ENCODE measurements at places on chromosomes 4 and X.

DNA sequence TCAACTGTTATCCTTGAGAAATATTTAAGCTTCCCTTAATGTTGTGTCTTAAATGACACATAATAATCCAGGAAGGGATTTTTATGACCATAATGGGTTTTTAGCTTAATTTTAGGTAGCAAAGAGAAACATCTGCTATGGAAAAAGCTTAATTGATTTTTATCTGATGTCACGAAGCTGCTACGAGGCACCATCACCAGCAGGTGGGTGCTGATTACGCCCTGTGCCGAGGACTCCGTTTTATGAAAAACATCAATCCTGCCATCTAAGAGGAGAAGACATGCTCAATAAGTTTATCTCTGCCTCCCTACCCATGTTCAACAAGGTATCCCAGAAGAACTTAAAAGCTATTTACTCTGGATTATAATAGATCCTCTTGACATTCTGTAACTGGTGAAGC lies 280.6 kb upstream of the ZFP42 start:
- DNase-seq: no peak

- no peak for DNase-seq
These were observed 17.6 kb downstream of the NFKB1 start for GRCh38 chr4:102518703-102519131.

DNA sequence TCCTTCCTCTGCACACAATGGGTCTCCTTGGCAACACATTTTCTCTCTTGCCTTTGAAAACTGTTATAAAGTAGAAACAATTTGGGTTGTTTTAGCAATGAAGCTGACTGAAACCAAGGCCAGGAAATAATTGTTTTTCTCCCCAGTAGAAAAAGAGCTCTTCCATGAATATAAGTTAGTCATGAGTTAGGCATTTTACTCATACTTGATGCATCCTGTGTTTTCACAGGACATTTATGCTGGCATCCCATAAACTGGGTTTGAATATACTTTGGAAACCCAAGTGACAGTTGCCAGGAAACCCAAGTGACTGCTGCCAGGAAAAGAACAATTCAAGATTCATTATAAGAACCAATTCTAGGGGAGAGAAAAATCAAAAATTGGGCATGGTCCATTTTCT lies 128.6 kb upstream of the NPY2R start:
- DNase-seq: no peak

- no peak for DNase-seq
These were observed 136.5 kb downstream of the SPATA18 start for GRCh38 chr4:52187603-52188002.

DNA sequence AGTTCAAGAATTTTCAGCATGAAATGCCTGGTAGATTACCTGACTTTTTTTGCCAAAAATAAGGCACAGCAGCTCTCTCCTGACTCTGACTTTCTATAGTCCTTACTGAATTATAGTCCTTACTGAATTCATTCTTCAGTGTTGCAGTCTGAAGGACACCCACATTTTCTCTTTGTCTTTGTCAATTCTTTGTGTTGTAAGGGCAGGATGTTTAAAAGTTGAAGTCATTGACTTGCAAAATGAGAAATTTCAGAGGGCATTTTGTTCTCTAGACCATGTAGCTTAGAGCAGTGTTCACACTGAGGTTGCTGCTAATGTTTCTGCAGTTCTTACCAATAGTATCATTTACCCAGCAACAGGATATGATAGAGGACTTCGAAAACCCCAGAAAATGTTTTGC lies 168.0 kb downstream of the SOWAHB start:
- DNase-seq: no peak

DNA sequence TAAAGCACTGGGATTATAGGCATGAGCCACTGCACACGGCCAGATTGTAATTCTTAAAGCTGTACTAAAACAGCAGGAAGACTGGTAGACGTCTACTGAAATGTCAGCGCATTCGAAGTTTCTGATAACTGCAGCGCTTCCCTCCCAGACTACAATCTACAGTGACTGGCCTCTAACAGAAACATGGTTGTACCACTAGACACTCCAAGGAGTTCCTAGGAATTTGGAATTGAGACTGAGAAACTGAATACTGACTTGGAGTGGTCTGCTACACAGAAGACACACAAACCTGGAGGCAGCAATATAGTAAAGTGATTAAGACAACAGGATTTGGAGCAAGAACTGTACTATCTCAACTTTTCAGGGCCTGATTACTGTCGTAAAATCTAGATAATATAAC lies 937 bp downstream of the HELQ start:
- DNase-seq: peak; percentile 0

DNA sequence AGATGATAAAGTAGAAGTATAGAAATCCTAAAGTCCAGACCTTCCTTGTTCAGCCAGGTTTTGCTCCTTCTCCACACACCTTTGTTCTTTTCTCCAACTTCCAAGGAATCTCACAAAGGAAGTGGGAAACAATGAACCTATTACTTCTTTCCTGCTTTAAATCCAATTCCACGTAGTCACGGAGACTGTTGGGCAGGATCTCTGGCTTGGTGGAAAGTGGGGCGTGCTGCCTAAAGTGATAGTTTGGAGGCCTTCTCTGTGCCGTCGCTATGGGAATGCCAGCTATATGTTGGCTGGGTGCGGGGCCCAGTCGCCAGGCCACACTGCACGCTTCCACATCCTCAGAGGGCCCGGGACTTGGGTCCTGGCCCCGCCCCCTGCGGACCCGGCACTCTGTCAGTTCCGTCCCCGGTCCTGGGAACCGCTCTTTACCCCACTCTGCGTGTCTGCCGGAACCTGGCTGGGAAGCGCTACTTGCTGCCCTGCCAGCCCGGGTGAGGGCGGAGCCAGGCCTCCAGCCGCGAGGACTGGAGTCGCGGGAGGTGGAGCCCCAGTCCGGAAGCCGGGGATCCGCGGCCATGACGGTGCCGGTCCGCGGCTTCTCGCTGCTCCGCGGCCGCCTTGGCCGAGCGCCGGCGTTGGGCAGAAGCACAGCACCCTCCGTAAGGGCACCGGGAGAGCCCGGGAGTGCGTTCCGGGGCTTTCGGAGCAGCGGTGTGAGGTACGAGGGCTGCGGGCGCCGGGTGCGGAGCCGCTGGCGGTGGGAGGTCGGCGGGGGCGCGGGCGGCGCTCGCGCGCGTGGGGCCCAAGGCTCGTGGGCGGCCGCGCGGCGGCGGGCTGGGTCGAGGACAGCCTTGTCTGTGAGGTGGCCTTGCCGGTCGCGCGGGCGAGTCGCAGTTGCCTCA lies at the start of gene MTHFD2L:
MTHFD2L (plus strand) TSS at position 558 of the 905 bp plus-strand sequence; CDS start at position 579, 21 bp downstream.
- DNase-seq: peak; percentile 88

DNA sequence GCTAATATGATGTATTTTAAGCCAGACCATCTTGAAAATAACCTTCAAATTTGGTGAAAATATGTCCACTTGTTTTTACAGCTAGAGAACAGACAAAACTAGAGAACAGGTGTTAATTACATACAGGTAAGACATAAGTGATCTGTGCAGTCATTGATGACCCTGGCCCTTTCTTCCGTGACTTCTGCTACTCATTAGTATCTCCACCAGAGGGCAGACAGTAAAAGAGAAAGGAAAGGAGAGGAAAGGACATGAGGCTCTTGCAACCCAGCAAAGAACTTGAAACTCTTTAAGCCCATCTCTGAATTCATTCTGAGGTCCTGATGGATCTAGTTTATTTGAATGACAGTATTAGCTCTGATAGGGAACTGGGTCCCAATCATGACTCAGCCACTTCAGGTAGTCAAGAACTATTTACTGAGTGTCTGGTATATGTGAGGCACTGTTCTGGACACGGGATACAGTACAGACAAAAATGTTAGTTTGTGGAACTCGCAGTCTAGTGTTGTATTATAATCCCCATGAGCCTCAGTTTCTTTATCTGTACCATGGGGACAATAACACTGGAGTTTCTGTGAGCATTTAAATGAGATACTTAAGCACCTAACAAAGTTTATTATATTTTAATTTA lies 121.0 kb upstream of the TEX13D start:
- DNase-seq: no peak

GRCh38 chr4:127048376-127049044 lies 584.2 kb upstream of the INTU start:
- DNase-seq: no peak

GRCh38 chrX:127030016-127030748 lies 210.7 kb downstream of the PRR32 start:
- no peak for DNase-seq

DNA sequence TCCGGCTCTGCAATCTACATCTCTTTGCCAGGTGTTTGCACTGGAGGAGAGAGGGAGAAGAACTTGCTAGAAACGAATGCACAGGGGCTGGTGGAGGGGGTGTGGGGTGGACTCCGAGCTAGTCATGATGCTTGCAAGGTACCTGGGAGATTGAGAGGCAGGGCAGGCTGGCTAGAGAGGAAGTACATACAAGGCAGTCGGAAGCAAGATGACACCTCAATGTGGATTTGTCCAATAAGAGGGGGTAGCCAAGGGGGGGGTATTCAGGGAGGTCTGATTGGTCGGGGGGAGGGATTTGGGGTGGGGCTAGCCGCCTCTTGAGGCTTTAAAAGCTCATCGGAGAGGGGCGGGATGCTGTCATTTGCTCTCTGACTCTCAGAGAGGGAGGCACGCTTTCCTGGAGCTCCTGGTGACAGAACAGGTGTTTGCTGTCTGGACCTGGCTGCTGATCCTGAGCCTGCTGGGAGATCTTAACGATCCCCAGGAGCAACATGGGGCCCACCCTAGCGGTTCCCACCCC lies at the start of gene GPR50:
GPR50 (plus strand) TSS at position 354 of the 520 bp plus-strand sequence; CDS start at position 492, 138 bp downstream.
- no peak for DNase-seq

DNA sequence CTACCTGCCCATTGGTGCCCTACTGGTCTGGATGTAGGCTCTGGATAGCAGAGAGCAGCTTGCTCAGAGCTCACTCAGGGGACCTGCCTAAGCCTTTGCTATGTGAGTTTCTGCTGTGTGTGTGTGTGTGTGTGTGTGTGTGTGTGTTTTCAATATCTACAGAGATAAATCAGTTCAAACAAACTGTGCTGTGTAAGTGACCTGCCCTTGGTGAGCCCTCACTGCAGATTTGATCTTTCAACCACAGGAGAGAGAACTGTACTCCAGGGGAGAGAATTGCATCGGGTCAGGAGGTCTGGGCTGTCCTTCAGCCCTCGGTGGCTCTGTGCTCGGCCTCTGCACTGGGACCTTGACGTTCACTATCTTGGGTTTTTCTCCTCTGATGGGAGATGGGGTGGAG lies 35.0 kb upstream of the CDKN2AIP start:
- no peak for DNase-seq

DNA sequence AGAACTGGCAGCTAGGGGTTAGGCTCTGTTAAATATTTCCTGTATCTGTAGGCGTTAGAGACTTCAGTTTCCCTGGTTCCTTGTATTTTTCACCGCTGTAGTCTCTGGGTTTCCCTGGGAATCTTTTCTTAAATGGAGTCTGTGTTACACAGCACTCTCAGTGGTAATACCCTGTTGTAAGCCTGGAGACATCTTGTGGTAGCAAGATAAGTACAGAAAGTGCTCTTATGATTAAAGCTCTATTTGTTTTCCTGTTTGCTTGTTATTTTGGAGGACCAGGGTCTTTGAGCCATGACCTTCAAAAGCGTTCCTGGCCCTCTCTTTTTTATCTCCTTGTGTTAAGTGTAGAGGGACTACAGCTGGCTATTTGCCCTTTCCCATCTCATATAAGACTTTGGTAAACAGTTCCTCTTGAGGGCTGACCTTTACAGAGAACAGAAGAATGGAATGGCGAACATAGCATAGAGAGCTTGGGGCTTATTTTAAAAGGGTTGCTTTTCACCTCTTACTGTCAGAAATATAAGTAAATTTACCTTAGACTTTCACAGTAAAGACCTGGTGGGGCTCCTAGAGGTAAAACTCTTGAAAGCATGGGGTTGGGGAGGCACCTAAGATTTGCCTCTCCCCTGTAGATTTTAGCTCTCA lies 782.5 kb downstream of the FAT4 start:
- no peak for DNase-seq

DNA sequence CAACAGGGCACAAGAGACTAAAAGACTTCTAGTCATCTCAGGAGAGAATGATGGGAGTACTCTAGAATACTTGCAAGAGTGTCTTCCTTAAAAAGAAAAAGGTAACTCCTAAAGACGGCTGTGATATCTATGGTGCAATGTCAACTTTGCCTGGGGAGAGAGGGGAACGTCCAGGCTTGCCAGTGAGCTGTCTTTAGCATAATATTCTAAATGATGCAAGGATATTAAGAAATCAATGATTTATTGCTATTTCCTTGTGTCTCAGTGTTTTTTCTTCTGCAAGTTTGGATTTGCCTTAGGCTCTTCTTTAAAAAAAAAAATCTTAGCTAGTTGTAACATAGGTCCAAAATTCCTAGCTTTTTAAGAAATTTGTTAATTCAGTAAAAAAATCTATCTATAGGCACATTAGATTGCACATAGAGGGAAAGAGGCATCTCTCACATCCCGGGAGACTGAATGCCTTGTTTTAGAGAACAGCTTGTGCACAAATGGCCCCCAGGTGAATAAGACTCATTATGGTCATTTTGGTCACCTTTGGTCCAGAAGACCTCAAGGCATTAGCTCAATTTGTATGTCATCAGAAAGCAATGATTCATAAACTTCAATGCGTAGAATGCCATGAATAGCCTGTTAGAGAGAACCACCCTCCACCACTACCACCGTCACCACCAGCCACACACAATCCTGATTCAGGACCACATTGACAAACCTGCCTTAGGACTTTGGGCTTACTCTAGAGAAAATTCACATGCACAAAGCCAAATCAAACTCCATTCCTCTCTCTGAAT lies 104.1 kb downstream of the PALLD start:
- DNase-seq: no peak

GRCh38 chr4:77833126-77833724 lies 14.1 kb upstream of the CNOT6L start:
- DNase-seq: no peak

- no peak for DNase-seq
These were observed at the start of gene FGF16 for GRCh38 chrX:77446908-77447652. FGF16 (plus strand) TSS chrX:77447389; CDS start chrX:77447675, 286 bp downstream.

- no peak for DNase-seq
These were observed 206.3 kb upstream of the SPANXN4 start for GRCh38 chrX:142819461-142819860.

DNA sequence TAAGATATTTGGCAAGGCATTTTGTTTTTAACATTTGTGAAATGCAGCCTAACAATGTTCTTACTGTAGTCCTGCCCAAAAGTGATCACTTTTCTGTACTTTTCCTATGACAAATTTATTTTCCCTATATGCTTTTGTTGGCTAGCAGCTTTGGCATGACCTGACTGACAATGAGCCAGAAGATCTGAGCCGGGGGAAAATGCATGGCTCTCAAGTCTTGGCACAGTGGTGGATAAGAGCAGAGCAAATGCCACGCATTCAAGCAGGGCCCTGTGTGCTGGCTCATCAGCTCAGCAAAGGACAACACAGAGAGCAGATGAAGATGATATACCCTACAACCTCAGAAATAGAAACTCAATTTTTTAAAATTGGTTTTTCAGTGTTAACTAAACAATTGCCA lies 187.3 kb downstream of the ANAPC10 start:
- DNase-seq: no peak

GRCh38 chr4:15117270-15117946 lies 115.1 kb downstream of the CPEB2 start:
- DNase-seq: no peak

- DNase-seq: no peak
These were observed 129.8 kb downstream of the MXRA5 start for GRCh38 chrX:3216581-3217180.

DNA sequence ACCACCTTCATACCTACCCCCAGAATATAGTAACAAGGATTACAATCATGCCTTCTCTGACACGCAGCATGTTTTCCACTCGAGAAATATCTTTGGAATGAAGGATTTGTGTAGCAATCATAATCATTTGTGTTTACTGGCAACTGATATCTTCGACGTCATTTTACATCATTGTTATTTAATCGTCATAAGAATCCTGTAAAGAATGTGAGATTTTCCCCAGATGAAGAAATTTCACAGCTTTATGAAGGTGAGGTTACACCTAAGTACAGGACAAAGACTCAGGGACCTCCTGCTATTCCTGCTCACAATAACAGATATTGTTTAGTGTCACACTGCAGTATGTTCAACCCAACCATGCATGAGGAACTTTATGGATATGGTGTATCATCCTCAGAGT lies 198.2 kb upstream of the LDB2 start:
- no peak for DNase-seq

Data from HTR-8/SVneo (cell line).